T-helper 17 cell (primary cell): ENCODE measurements at places on chromosomes 2 and 18. TPM values are rescaled to one million over a fixed set of nuclear protein-coding genes. Genes with fewer than 3 reads are reported as not detected.

DNA sequence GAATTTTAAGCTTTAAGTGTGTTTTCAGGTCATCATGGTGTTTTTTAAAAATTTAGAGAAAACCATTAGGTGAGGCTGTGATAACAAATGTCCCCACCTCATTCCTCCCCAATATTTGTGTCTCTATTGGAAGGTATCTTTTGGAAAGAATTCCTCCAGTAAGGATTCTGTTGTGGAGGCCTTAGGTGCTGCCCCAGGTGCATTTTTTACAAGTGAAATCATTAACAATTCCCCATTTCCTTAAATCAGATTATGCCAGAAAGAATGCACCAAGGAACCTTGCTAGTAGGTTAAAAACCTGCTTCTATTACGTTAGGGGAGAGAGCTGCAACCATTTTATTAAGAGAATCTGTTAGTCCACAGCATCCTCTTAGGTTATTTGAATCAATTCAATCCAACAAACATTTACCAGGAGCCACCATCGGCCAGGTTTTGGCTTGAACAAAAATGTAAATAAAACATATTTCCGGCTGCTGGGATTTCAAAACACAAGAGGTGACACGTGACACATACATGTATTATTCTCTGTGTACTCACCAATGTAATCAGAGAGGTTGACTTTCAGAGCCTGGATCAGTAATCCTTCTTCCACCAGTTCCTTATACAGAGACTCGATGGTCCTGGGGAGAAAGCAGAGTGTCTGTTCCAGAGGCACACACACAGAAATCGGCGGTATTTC is 112.5 kb upstream of the ASB18 start:
- DNase-seq: no peak

- DNase-seq: peak; percentile 36
Observed at GRCh38 chr2:17752892-17753802, 463 bp downstream of the SMC6 start.

GRCh38 chr2:170222298-170222697 is 44.4 kb downstream of the MYO3B start:
- DNase-seq: no peak

GRCh38 chr2:213959589-213959988 is 451.3 kb upstream of the VWC2L start:
- DNase-seq: no peak

DNA sequence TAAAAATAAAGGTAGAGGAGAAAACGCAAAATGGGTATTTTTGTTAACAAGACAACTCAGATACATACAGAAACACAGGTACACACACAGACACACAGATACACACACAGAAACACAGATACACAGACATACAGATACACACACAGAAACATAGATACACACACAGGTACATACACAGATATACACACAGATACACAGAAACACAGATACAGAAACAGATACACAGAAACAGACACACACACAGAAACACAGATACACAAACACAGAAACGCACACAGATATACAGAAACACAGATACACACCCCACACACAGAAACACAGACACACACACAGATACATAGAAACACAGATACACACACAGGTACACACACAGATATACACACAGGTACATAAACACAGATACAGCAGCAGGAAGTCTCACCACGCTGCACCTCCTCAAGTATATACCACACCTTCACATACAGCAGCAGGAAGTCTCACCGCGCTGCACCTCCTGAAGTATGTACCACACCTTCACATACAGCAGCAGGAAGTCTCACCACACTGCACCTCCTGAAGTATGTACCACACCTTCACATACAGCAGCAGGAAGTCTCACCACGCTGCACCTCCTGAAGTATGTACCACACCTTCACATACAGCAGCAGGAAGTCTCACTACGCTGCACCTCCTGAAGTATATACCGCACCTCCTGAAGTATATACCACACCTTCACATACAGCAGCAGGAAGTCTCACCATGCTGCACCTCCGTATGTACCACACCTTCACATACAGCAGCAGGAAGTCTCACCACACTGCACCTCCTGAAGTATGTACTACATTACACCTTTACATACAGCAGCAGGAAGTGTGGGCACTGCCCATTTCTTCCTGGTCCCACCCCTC is 250.5 kb downstream of the HDAC4 start:
- DNase-seq: no peak

- no peak for DNase-seq
Observed at GRCh38 chr2:149422337-149422990, 92.1 kb downstream of the LYPD6 start.

GRCh38 chr2:33929467-33929866 is 330.4 kb upstream of the FAM98A start:
- DNase-seq: no peak

DNA sequence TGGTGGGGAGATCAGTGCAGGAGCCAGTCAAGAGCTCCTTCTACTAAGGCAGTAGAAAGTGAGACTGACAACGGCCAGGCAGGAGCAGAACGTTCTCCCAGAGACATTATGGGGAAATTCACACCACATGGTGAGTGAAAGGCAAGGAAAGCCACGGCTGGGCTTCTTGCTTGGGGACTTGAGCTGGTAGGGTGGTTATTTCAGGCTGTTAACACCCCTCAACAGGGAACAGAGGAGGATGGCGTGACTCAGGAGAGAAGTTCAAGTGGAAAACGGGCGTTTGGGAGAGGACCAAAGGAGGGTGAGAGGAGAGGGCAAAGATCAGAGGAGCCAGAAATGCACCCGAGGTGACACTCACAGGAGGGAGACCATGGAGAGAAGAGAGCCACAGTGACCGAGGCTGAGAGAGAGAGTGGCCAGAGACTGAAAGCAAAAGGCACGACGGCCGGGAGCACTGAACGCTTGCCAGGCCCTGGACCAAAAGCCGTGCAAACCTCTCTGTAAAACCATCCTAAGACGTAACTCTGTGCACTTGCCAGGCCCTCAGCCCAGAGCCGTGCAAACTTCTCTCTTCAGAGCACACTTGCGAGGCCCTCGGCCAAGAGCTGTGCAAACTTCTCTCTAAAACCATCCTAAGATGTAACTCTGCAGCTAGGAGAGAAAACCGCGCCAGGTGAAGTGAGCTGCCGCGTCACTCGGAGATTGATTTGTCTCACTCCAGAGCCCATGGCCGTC is 7.7 kb downstream of the TPO start:
- DNase-seq: no peak

- DNase-seq: no peak
Observed at GRCh38 chr18:36176177-36176584, 11.1 kb upstream of the MOCOS start.

DNA sequence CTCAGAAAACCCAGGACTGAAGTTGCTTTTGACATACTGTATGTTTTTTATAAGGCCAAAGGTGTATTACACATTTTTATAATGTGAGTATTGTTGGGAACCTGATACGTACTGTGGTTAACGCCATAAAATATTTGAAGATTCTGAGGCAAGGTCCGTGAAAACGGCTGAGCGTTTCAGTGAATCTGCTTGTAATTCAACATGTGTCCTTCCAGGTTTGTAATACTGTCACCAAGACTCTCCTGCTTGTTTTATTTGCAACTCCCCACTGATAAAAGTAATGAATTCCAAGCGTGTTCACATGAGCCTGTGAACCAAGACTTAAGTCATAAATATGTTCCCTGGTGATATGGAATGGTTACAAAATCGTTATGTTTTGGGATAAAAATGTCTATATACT is 23.9 kb upstream of the FRZB start:
- DNase-seq: no peak

- DNase-seq: no peak
Observed at GRCh38 chr2:112198780-112199179, 56.1 kb downstream of the ZC3H8 start.

DNA sequence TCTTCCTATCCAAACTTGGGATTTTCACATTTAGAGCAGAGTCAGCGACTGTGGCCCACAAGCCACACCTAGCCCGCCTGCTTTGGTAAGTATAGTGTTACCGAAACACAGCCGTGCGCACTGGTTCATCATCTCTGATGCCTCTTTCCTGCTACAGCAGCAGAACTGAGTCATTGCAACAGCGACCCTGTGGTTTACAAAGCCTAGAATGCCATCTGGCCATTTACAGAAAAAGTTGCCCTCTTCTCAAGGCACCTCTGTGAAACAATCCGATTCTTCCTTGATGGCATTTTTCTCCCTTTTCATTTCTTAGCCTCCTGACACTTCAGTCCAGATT is 10.7 kb upstream of the IAH1 start:
- DNase-seq: no peak

DNA sequence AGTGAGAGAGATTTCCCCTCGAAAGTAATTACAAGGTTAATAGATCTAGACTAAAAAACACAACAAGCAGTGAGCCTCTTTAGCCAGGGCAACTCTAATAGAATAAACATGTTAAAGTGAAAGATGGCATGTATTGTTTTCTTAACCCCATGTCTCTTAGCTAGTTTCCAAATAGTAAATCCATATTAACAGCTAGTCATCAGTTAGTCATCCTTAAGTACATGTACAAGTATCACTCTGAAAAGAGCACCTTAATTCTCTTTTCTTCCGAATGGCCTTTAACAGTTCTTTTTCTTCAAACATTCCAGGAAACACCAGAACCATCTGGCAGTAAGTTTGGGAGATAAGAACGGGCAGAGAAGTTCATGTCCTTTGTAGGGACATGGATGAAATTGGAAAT is 1480.0 kb downstream of the LRP1B start:
- DNase-seq: no peak

DNA sequence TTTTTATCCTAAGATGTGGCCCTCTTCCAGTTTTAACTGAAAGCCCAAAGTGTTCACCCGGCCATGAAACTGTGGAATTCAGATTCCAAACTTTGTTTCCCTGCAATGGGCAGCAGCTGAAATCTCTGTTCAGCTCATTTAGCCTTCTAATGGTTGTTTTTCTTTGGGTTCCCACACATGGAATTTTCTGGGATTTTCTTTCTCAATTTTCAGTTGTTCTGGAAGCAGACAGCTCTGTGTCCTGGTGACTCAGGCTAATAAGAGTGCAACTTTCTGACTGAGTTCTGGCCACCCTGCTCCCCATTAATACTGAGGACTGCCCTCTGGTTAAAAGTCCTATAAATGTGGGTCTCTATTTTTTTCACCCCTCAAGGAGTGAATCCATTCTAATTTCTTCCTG is 78.5 kb downstream of the PMS1 start:
- DNase-seq: no peak

DNA sequence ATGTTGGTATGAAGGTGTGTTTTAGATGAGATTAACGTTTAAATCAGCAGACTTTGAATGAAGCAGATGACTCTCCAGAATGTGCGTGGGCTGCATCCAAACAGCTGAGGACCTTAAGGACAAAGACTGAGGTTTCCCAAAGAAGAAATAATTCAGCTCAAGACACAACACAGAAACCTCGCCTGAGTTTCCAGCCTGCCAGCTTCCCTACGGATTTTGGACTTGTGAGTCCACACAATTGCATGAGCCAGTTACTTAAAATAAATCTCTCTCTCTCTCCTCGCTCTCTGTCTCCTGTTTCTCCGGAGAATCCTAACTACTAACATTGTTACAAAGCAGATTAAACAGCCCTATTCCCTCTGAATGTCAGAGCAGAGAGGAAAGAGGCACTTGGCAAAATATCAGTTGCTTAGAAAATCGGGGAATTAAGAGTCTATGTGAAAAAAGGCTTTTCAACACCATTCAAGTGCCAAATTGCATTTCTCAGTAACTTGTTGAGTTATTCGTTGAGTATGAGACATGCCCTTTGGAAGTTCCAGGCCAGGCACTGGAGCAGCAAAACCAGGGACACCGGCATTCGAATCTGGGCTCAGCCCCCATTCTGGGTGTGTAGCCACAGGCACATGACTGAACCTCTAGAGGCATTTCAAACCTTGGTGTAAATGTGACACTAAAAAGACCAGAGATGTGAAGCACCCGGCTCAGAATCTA is 174.6 kb upstream of the PID1 start:
- DNase-seq: no peak

DNA sequence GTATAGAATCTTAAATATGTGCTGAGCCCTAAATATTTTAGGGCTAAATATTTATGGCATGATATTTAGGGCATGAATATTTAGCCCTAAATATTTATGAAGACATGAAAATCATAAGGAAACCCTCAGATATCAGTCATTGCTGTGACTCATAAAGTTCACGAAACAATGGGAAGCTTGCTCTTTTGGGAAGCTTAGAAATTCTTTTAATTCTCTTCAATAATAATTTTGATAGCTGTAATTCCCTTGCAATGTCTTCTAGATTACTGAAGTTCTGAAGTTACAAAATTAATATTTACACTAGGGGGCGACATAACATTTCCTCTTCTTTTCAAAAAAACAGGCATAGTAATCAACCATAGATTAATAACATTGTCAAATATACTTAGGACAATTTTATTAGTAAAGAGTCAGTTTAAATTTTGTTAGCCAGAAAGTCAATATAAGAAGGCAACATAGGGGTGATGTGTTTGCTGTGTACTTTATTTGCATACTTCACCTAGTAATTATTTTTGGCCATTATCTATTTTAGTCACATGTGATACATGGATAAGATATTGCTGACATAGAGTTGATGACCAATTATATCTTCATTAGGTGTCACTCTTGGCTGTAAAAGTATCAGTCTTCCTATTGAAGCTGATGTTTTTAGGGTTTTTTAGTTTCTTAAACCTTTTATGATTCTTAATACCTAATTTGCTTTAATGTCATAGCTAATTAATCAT is 13.2 kb downstream of the ZNF804A start:
- DNase-seq: no peak

GRCh38 chr2:144469798-144470197 is 50.1 kb downstream of the ZEB2 start:
- no peak for DNase-seq

GRCh38 chr2:12856934-12857601 is 140.3 kb downstream of the TRIB2 start:
- DNase-seq: no peak

- no peak for DNase-seq
Observed at GRCh38 chr2:173858291-173858731, 106.9 kb downstream of the SP3 start.

The GPN1 gene
- total RNA-seq: 27.7 TPM

The TYW5 gene
- 15.7 TPM for total RNA-seq

The TDRD15 gene
- 0.13 TPM for total RNA-seq

The ACTG2 gene
- not detected for total RNA-seq

The ABCG5 gene
- not detected for total RNA-seq

The BMPR2 gene
- 11.3 TPM for total RNA-seq

The TUBA4B gene
- total RNA-seq: not detected

The PIEZO2 gene
- not detected for total RNA-seq

The TMEM17 gene
- total RNA-seq: not detected

The RGPD4 gene
- 0.39 TPM for total RNA-seq

The TRIM43 gene
- total RNA-seq: not detected

The GALNT3 gene
- 7.7 TPM for total RNA-seq

The ST6GAL2 gene
- 0.34 TPM for total RNA-seq

The HOXD4 gene
- not detected for total RNA-seq

The UGT1A5 gene
- total RNA-seq: not detected

The EGR4 gene
- total RNA-seq: 0.52 TPM
